ENCODE measurements at places on chromosomes 12 and 14.

GRCh38 chr14:68607867-68608573 is 184.8 kb downstream of the ZFP36L1 start:
- no peak for DNase-seq

- no peak for DNase-seq
Observed at GRCh38 chr12:42396473-42397259, 70.7 kb downstream of the PPHLN1 start.

GRCh38 chr12:30136696-30137095 is 353.0 kb upstream of the TMTC1 start:
- DNase-seq: no peak

DNA sequence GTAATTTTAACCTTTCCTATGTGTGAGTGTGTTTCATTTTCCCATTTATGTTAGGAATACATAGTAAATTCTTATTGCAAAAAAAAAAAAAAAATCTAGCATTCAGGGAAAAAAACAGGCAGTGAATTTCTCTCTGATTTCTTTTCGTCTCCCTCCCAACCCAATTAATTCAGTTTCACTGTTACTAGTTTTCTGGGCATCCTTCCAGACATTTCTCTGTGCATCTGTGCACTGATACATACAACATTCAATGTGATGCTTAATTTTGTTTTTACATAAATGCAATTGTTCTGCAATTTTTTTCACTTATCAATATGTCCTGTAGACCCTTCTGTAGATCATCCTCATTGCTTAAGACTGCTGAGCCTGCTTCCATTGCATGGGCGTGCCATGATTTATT is 694.3 kb upstream of the TBX3 start:
- no peak for DNase-seq

DNA sequence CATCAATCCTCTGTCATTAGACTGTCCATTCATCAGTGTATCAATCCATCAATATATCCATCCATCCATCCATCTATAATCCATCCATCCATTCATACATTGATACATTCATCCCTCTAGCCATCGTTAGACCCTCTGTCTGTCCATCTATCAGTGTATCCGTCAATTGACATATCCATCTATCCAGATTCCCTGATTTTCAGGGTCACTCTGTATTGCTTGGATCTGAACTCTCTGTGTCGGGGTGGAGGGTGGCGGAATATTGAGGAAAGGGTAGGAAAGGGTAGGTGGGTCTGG is 17.1 kb downstream of the SDSL start:
- DNase-seq: no peak

DNA sequence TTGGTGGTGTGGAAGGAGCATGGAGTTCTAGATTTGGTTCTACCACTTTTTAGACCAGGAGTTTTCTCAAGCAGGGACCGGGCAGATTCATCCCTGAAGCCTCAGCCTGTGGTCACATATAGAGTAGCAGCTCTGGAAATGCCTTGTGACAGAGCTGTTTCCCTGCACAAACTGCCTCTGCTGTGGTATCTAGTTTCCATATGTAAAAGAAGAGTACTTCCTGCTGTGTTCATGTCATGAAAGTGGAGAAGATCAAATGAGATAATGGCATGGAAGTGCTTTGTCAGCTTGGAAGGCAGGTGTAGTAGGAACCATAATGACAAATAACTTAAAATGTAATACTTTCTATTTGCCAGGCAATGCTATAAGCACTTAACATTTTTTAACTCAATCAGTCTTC is 26.1 kb downstream of the OTUB2 start:
- no peak for DNase-seq

DNA sequence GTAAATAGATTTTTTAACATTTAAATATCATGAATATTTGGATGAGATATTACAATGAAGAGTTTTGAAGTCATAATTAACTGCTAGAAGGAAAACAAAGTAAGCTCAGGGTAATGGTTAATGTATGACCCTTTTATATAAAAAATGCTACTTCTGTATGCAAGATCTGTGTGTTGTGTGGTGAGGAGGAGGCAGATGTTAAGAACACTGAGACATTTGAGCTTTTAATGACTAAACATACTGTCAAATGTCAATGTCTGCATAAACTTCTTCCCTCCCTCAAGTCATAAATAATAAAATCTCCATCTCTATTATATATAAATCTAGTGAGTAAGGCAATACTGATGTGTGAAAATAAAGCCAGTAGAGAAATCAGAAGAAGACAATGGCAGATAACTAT is 1.4 kb downstream of the TPH2 start:
- DNase-seq: no peak

DNA sequence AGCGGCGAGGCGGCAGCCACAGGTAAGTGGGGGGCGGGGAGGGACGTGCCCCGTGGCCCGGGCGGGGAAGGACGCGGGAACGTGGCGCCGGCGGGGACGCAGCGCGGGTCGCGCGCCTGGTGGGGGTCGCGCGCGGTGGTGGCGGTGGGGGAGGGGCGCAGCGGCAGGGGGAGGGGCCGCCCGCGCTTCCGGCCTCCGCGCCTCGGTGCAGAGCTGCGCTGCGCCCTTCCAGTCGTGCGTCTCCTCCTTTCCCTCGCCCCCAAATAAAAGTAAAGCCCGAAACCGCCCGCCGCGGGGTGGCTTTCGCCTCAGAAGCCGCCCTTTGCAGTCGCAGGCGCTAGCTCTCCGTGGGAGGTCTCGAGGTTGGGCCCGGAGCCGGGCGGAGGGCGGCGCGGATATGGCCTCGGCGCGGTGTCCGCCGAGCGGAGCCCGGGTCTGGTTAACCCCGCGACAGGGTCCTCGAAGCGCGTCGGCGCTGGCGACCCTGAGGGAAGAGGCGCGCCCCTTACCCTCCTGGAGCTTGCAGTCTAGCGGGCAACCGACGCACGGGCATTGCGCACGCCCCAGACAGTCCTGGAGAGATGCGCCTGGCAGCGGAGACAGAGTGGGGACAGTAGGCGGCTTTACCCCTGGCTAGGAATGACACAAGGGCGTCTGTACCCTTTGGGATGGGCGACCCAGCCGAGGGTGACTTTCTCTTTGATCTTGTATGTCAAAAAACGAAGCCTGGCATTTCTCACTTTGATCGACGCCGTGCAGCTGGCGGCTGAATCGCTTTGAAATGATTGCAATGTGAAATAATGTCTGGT is 589 bp downstream of the ATF1 start:
- no peak for DNase-seq

GRCh38 chr12:64679487-64680001 is 69.2 kb downstream of the RASSF3 start:
- no peak for DNase-seq

DNA sequence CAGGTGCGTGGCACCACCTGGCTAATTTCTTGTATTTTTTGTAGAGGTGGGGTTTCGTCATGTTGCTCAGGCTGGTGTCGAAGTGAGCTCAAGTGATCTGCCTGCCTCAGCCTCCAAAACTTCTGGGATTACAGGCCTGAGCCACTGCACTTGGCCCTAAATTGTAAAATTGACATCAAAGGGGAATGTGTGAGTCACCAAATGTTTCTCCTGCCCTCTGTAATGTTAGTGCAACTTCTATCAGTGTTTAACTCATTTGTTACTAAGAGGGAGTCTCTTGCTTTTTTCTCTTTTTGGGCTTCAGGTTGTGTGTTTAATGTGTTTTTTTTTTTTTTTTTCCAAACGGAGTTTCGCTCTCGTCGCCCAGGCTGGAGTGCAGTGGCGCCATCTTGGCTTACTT is 2.3 kb downstream of the TULP3 start:
- no peak for DNase-seq

DNA sequence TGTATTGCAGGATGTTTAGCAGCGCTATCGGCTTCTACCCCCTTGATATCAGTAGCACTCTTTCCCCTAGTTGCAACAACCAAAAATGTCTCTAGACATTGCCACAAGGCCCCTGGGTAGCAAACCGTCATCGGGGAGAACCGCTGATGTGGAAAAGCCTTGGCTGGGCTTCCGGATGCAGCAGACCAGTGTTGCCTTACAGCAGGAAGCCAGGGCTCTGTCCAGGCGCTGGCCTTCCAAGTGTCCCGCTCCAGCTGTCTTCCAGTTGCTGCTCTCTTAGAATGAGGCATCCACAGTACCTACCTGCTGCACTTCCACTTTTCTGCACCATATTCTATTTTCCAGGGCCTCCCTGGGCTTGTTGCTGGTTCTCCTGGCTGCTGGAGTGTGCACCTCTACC is 22.6 kb upstream of the SLC10A1 start:
- DNase-seq: no peak

- DNase-seq: no peak
Observed at GRCh38 chr12:51160814-51161459, 12.0 kb downstream of the TFCP2 start.

GRCh38 chr12:131918311-131919050 is 10.6 kb upstream of the PUS1 start:
- no peak for DNase-seq

- DNase-seq: no peak
Observed at GRCh38 chr12:115401761-115402160, 717.8 kb upstream of the TBX3 start.

- DNase-seq: no peak
Observed at GRCh38 chr14:81936348-81936747, 402.7 kb upstream of the SEL1L start.

DNA sequence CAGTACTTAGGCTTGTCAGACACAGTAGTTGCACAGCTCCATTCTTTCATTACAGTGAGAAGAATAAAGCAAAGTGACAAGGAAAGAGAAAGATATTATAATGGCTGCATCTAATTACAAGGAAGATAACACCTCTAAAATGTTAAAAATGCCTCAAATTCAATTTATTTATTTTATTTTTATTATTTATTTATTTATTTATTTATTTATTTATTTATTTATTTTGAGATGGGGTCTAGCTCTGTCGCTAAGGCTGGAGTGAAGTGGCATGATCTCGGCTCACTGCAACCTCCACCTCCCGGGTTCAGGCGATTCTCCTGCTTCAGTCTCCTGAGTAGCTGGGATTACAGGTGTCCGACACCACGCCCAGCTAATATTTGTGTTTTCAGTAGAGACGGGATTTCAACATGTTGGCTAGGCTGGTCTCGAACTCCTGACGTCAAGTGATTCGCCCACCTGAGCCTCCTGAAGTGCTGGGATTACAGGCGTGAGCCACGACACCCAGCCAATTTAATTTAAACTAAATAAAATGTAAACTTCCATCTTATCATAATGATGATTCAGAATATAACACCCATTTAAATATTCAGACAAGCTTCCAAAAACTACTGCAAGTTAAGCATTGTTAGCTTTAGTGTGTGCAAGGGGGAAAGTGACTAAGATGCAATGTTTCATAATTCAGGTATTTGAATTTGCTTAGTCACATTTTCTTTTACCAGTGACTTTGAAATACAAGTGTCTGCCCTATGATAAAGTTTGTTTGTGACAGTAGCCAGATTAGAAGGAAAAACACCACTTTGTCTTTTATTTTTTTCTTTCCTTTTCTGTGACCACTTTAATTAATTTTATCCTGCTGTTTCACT is 2.4 kb upstream of the CFAP54 start:
- DNase-seq: no peak

Measured in GM18507 (cell line).